ENCODE measurements at places on chromosomes 3 and 15.

- DNase-seq = no peak
Measured at GRCh38 chr3:50486219-50486888, 17.1 kb downstream of the CACNA2D2 start.

- peak; percentile 31 for DNase-seq
Measured at GRCh38 chr3:158790901-158791589, 10.8 kb upstream of the MFSD1 start.

DNA sequence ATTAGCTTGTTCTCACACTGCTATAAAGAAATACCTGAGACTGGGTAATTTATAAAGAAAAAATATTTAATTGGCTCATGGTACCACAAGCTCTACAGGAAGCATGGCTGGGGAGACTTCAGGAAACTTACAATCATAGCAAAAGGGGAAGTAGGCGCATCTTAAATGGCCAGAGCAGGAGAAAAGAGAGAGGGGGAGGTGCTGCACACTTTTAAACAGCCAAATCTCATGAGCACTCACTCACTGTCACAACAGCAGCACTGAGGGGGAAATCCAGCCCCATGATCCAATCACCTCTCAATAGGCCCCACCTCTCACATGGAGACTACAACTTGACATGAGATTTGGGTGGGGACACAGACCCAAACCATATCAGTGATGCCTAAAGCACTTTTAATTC is 82.5 kb downstream of the DCLK3 start:
- DNase-seq = no peak

DNA sequence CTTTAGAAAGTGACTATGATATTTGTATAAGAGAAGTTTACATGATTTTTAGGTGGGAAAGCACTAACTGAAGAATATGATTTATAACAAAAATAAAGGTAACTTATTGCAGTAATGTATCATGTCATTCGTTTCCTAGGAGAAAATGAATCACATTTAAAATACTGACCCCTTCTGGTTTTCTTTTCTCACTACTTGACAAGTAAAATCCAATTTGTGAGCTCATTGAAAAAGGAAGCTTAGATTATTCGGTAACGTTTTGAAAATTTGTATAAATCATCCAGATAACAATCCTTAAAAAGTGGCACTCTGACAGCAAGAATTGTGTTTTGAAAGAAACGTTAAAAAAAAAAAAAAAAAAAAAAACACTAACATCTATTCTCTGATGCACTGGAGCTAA is 39.0 kb downstream of the NSUN3 start:
- no peak for DNase-seq

DNA sequence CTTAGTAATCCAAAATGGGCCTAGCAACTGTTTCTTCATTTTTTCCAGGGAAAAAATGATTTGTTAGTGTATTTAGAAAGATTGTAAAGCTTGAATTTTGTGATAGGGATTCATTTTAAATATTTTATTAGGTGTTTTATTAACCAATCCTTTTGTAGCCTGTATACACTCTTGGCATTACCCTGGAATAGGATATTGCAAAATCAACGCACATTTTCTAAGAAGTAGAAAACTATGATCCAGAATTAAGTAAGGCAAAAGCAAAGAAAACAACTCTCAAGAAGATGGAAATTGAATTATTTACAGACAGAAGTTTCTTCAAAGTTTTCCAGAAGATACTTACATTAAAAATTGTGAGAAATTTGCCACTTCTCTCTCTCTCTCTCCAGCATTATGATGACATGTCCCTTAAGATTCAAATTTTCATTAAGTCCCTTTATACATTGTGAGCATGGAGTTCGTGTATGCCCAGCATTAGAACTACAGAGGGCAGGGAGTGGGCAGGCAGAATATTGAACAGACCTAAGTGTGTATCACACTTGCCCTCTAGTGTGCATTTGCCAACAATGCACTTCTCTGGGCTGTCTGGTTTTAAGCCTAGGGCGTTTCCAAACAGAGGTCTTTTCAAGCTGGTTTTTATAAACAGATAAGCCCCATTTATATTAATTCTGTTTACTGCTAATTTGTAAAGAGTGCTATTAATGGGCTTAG is 28.5 kb upstream of the CMSS1 start:
- DNase-seq = peak; percentile 29

GRCh38 chr15:73087098-73087497 is 34.8 kb downstream of the NEO1 start:
- no peak for DNase-seq

GRCh38 chr3:99313485-99313884 is 324.9 kb upstream of the COL8A1 start:
- DNase-seq = no peak

DNA sequence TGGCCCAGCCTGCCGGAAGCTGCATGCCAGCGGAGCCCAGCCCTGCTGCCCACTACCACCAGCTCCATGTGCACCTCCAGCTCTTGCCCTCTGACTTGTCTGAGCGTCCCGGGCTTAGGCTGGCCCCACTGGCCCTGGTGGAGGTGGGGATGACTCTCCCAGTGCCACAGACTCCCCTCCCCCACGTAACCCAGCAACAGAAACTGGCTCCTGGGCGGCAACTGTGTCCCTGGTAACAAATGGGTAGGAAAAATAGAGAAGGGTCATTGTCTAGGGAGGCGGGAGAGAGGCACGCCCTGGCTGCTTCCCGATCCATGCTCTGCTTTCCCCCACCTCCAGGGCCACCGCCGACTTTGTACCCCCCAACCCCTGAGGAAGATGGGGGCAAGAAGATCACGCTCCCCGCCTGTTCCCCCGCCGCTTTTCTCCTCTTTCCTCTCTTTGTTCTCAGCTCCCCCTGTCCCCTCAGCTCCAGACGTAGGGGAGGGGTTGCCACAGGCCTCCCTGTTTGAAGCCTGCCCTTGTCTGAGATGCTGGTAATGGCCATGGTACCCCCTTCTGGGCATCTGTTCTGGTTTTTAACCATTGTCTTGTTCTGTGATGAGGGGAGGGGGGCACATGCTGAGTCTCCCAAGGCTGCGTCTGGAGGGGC is 10.8 kb upstream of the SEMA3B start:
- DNase-seq = no peak

DNA sequence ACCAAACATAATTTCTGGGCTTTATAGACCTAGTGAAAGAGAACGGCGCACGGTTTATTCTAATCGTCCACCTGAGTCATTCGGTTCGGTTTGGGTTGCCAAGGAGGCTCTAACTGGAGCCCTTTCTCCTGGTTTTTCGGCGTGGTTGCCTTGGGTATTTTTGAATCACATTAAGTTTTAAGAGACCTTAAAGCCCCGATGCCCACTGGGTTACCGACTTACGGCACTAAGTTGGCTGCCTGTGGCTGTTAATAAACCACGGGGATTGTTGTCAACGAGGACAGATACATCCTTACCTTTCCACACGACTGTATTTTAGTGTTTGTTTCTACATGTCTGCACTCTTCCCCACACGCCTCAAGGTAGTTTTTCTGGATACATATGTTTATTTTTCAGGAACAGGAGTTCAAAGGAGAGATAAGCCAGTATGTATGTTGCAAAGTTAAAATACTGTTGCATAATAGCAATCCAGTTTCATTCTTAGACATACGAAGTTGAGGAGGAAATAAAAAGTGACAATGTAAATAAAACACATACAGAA is 1.2 kb upstream of the ANP32A start:
- DNase-seq = no peak

DNA sequence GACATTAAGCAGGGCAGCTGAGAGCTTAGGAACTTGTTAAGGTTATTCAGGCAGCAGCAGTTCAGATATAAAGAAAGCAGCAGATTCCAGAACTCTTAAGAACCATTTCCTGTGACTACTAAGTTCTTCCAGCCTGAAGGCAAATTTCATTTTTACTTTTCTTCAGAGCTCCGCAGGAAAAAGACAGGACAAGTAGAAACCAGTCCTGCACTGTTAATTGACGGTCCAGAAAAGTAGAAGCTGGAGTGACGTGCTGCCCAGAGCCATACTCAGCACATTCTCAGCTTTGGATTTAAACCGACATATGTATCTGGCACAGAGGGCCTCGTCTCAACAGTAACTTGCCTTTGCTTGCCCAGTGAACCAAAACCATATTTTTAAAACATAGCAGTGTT is 219.4 kb upstream of the STRIT1 start:
- DNase-seq = no peak

GRCh38 chr15:44545913-44546802 is 9.2 kb downstream of the EIF3J start:
- no peak for DNase-seq

DNA sequence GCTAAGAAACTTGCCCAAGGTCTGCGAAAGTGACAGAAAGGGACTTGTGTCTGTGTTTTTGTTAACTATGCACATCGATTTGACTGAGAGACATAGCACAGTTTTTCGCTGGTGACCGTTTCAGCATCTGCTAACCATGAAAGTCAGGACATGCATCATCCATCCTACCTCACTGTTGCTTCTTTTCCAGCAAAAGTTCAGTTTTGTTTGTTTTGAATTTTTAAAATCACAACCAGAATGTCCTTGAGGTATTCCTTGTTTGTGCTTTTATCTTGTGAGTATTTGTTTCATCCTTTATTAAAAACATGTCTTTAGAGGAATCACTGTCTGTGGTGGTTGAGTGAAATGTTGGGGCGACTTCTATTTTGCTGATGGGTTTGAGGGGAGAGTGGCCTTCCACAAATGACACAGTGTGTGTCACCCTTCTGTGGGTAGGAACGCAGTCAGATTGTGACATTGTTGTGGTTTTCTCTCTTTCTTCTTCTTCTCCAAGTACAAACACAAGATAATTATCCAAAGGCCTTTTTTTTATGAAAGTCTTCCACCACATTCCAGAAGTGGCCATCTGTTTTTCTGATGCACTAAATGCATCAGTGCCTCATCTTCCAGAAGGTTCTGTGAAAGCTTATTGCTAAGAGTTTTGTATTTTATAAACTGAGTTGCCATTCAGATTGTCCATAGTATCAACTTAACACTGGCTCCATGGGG is 214.4 kb upstream of the NR2E3 start:
- no peak for DNase-seq

GRCh38 chr3:54547846-54548245 is 380.0 kb downstream of the LRTM1 start:
- DNase-seq = no peak
